ENCODE measurements at places on chromosomes 12 and 14.
A peak's percentile ranks its signal among the peaks of the same experiment; 100 is the strongest.

GRCh38 chr12:107477018-107477417, 208.6 kb upstream of the PWP1 start:
- DNase-seq = no peak

DNA sequence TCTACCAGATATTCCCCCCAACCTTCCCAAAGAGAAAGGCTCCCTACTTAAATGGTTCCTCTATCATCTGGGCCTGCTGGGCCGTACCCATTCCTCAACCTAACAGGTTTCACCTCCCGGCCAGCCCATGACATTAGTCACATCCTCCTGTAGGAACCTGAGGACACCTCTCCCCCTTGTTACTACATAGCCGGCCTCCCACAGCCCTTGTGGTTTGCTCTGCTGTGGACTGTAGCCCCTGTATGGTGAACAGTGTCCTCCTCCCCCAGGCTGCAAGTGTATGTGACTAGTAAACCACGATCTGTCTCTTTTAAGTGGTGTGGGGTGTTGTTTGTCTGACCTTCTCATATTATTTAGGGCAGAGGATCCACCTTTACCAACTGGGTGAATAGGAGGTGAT, 371.7 kb downstream of the RGS6 start:
- DNase-seq = no peak

GRCh38 chr12:6341417-6342139, at the start of gene TNFRSF1A:
Gene TNFRSF1A, minus strand, starts transcription at chr12:6342076. Its CDS starts 262 bp downstream, at chr12:6341814.
- peak; percentile 85 for DNase-seq

GRCh38 chr12:52618216-52618615, at the start of gene KRT73:
Gene KRT73, minus strand, starts transcription at chr12:52618559. Its CDS starts 35 bp downstream, at chr12:52618524.
- DNase-seq = no peak

GRCh38 chr14:77615361-77616132, 890 bp downstream of the SPTLC2 start:
- DNase-seq = no peak

GRCh38 chr12:11543457-11544158, 105.9 kb upstream of the ETV6 start:
- DNase-seq = no peak

DNA sequence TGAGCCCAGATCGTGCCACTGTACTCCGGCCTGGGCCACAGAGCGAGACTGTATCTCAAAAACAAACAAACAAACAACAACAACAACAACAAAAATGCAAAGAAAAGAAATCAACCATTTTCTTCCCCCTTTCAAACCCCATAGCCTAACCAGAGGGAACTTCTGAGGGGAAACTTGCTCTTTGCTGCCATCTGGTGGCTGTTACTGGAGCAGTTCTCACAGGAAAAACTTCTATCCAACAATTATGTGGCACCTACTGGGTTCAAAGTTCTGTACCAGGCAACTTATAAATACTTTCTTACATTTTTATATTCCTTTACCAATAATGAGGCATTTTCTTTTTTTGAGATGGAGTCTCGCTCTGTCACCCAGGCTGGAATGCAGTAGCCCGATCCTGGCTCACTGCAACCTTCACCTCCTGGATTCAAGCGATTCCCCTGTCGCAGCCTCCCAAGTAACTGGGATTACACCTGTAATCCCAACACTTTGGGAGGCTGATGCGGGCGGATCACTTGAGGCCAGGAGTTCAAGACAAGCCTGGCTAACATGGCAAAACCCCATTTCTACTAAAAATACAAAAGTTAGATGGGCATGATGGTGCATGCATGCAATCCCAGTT, 50.9 kb upstream of the BICDL1 start:
- no peak for DNase-seq

DNA sequence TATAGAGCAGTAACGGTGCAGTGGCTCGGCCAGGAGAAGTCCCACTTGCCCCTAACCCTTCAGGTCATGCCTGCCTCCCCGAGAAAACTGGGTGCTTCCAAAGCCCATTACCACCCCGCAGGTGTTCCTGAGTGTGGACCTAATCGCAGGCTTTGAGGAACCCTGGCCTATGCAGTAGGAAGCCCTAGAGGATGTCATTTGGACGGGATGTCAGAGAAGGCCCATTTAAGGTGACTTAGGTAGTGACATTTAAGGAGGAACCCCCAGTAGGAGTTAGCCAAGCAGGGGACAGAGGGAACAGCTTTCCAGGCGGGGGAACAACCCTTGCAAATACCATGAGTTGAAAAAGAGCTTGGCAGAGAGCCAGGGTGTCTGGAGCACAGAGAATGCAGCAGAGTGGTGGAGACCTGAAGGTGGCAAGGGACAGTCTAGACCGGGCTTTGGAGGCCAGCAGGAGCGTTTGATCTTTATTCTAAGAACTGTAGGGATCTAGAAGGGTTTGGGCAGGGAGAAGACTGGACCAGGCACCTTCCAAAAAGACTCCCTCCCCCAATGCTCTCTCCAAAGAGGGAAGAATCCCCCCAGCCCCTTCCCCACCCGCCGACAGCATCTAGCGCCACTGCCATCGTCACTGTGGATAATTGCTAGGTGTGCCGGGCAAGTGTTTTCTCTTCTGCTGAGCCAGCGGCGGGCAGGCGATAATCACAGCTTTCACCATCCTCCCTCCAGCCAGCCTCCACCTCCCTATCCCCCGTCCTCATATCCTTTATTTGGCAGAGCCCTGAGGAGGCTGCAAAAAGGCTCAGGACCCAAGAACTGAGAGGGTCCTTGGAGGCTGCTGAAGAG, 33.3 kb upstream of the BEGAIN start:
- DNase-seq = no peak

- DNase-seq = no peak
Measured at GRCh38 chr12:58413794-58414193, 472.4 kb downstream of the ATP23 start.

DNA sequence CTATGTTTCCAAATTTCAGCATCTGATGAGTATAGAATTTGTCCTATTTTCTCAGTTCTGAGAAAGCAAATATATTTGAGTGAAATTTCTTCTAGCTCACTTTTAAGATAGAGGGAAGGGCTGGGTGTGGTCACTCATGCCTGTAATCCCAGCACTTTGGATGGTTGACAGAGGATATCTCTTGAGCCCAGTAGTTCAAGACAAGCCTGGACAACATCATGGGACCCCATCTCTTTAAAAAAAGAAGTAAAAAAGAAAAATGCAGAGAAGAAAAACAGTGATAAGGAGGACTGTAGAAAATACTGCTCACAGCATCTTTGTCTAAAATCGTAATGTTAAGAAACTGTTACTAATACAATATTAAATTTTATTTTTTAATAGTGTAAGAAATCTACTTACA, 2.3 kb upstream of the OR6C70 start:
- no peak for DNase-seq

- no peak for DNase-seq
Measured at GRCh38 chr12:4211372-4211771, 62.2 kb upstream of the CCND2 start.

- DNase-seq = no peak
Measured at GRCh38 chr14:91250912-91251311, 6.4 kb upstream of the GPR68 start.

GRCh38 chr12:59486827-59487226, 109.0 kb upstream of the SLC16A7 start:
- DNase-seq = no peak

- no peak for DNase-seq
Measured at GRCh38 chr14:91088585-91089235, 25.2 kb upstream of the DGLUCY start.

DNA sequence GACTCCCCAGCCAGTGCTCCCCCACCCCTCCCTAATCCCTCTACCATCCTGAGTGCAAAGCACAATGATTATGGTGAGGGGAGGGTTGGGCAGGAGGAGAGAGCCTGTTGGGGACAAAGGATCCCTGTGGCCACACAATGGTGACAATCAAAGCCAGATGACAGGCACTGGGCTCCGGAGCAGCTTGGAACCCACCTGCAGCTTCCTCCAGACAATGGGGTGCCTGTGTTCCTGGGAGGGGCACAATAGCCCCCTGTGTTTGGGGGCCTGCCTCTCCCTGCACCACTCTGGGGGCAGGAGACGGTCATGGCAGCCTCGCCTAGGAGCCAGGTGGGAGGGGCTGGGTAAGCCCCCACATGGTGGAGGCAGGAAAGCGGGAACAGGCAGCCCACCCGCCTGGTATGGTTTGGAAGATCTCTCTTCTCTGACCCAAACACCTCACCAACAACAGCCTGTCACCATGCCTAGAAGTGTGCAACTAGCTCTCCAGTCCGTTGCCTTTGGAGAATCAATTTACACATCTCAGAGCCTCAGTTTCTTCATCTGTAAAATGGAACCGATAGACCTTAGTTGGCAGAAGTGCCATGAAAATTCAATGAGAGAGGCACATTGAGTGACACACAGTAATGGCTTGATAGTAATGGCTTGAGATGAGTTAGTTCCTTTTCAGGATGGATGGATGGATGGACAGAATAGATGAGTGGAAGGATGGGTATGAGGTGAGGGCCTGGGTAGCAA, 53.0 kb downstream of the MVK start:
- no peak for DNase-seq

DNA sequence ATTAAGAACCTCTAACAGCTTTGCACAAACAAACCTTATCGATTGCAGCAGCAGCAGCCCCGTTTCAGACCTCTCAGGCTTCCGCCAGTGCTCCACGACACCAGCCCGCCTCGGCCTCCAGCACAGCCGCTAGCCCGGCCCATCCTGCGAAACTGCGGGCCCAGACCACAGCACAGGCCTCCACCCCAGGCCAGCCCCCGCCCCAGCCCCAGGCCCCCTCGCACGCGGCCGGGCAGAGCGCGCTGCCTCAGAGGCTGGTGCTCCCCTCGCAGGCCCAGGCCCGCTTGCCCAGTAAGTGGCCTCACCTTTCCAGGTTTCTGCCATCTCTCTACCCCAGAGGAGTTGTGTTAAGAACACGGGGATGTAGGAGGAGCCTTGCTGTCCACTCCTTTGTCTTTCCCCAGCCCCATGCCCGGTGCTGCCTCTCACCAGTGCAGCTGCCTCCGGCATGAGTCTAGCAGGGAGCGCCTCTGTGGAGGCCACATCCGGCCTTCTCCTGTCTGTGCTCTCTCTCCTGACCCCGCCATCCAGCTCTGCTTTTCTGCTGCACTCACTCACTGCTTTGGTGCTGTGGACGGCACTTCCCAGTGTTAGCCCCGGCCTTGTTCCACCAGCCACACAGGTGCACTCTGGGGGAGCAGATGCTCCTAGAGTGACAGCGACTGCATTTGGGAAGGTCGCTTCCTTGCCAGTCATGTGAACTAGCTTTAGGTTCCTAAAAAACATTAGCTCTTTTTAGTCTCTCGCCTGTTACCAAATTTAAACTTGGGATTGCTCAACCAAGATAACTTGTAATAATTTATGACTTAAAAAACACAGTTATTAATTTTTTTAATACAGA, 71.5 kb downstream of the EP400 start:
- no peak for DNase-seq

GRCh38 chr12:114018669-114019068, 52.5 kb upstream of the RBM19 start:
- DNase-seq = no peak

- DNase-seq = no peak
Measured at GRCh38 chr12:42893803-42894202, 304.3 kb upstream of the PRICKLE1 start.

DNA sequence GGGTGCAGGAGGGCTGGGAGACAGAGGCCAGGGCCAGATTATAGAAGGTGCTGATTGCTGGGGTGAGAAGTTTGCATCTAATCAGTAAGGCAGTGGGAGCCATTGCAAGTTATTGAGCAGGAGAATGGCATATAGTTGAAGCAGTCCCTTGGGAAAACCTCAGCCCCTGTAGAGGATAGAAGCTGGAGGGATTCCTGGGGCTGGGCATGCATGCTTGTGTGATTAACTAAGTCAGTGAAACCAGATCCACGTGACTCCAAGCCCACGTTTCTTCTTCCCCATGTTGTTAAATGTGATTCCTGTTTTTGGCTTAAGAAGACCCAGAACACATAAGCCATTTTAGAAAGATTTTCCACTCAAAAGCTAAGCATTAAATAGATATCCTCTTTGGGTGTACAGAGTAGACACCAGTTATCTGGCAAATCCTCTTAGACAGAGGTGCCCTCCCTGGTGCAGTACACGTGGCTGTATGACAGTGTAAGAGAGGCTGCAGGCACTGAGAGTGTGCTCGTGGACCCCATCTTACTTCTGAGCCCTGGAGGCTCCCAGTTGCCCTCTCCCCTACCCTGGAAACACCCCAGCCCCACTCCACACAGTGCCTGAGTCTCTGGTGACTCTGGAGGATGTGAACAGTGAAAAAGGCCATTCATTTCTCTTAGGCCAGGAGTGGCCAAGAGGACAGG, 3.2 kb downstream of the C14orf132 start:
- no peak for DNase-seq

DNA sequence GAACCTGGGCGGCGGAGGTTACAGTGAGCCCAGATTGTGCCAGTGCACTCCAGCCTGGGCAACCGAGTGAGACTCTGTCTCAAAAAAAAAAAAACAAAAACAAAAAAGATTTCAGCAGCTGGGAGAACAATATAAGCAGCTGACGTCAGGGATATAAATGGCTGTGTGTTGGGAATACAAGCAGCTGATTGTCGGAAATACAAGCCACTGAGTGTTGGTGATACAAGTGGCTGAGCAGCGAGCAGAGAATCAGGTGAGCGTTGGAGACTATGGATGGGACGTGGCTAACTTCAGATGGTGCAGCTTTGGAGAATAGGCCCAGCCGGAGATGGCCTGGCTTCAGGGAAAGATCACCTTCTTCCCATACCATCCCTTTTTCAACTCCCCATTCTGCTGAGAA, 32.0 kb downstream of the PSEN1 start:
- DNase-seq = no peak

- DNase-seq = peak; percentile 98
Measured at GRCh38 chr14:24141097-24141880, at the start of gene EMC9. Gene EMC9, minus strand, starts transcription at chr14:24141591. Its CDS starts 287 bp downstream, at chr14:24141304.

DNA sequence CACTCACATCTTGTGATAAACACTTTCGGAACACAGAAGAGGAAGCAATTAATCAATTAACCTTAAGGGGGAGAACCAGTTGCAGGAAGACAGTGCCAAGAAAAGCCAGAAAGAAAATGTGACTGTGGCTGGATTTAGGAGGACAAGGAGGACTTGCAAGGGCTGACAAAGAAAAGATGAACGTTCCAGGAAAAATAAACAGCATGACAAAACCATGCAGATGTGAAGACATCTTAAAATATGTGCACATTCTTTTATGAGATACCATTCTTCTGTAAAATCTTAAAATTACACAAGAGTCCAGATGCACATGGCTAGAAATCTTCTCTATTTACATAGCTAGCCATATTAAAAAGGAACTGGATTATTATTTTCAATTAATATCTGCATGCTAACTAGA, 33.4 kb downstream of the KITLG start:
- no peak for DNase-seq

GRCh38 chr14:100842799-100843198, 16.9 kb downstream of the MEG3 start:
- no peak for DNase-seq

- no peak for DNase-seq
Measured at GRCh38 chr12:56020423-56021184, at the start of gene IKZF4. Gene IKZF4, plus strand, starts transcription at chr12:56021043. Its CDS starts 451 bp downstream, at chr12:56021494.

Measured in GDM1 (cell line).